Activated T-helper 1 cell treated with anti-CD3 and anti-CD28 coated beads, Interleukin-12 subunit alpha, Interleukin-12 subunit beta, Interleukin-2, Interleukin-4 antibody, amounts not matched to agents 30 ng/mL and 10 ng/mL and 1 ng/mL, durations not matched to agents 14 hours and 24 hours and 36 hours (primary cell): ENCODE measurements at places on chromosomes 16 and 17. TPM values are rescaled to one million over a fixed set of nuclear protein-coding genes. Genes with fewer than 3 reads are reported as not detected.

The ITGAX gene
- total RNA-seq = 63.8 and 65.0 TPM in 2 replicates

DNA sequence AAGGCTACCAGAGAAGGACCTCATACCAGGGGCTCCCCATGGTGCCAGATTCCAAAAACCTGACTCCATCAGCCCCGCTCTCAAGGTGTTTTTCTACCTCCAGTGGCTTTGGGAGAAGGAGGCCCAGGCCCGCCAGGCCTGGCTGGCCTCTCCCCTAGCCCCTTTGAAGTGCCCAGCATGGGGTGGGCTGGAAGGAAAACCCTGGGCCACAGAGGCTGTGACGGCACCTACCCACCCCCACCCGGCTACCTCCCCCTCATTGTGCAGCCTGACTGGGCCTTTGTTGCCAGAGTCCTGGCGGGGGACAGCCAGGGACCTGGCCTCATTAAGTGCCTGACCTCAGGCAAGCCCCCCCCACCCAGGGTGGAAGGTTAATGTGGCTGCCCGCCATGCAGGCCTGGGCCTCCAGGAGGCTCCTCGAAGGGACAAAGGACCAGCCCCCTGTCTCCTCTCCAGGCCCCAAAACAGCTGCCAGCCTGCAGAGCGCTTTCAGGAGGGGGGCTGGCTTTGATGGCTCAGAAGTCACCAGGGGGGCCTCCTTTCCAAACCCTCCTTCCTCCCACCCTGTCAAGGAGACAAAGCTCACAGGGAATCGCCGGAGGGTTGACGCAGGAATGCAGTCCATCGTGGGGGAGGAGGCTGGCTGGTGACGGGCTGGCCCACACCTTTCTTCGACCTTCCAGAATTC, 159.4 kb downstream of the ZNF423 start:
- H3K4me1 ChIP-seq = no peaks in the 10 kb centered on the region
- no peak overlapping the region for H3K27ac ChIP-seq
- H3K4me3 ChIP-seq = no peak overlapping the region
- no peak for DNase-seq
- H3K27me3 ChIP-seq = peaks cover 21% of the 10 kb centered on the region
- no peaks in the 10 kb centered on the region for H3K36me3 ChIP-seq

DNA sequence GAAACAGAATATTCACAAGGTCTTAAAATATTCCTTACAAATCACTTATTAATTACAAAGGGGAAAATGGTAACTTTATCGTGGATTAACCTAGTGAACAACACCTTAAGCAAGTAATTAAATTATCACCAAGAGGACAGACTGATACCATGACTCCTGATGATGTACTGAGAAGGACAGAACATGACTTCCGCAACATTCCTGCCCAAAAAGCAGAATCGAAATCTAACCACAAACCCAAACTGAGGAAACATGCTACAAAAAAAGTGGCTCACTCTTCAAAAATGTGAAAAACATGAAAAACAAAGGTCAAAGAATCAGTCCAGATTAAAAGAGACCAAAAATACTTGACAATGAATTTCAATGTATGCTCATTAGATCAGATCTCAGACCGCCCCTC, 151.5 kb downstream of the AATF start:
- no peaks in the 10 kb centered on the region for H3K4me1 ChIP-seq
- H3K27ac ChIP-seq = no peak overlapping the region
- H3K4me3 ChIP-seq = no peak overlapping the region
- no peaks in the 10 kb centered on the region for H3K27me3 ChIP-seq

DNA sequence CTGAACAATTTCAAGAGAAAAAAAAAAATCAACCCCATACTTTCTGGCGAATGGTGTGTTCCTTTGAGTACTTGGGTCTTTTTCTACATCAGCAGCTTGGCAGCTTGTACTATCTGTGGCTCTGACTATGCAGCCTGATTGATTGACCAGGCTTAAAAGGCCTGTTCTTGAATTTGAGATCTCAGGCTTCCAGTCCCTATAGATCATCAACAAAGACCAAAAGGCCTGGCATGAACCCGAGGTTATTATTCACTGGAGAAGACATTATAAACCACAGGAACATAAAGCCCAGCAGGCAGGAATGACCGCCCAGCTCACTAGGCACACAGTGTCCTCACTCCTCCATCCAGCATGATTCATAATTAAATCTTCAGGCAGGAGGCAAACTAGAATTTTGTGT, 32.1 kb upstream of the CDH3 start:
- H3K36me3 ChIP-seq = no peaks in the 10 kb centered on the region
- no peak for DNase-seq
- H3K27ac ChIP-seq = no peak overlapping the region
- no peaks in the 10 kb centered on the region for H3K4me1 ChIP-seq
- H3K27me3 ChIP-seq = peaks cover 1% of the 10 kb centered on the region

The GNG13 gene
- not detected in 2 replicates for total RNA-seq

- peaks cover 16% of the 10 kb centered on the region for H3K4me1 ChIP-seq
- no peak for DNase-seq
- H3K36me3 ChIP-seq = peaks cover 6% of the 10 kb centered on the region
- H3K27me3 ChIP-seq = no peaks in the 10 kb centered on the region
Measured at GRCh38 chr17:63644846-63645245, 22.6 kb downstream of the MAP3K3 start.

The KRT33A gene
- not detected in 2 replicates for total RNA-seq

- H3K4me3 ChIP-seq = no peak overlapping the region
- DNase-seq = no peak
- no peaks in the 10 kb centered on the region for H3K36me3 ChIP-seq
- H3K4me1 ChIP-seq = no peaks in the 10 kb centered on the region
- H3K27ac ChIP-seq = no peak overlapping the region
Measured at GRCh38 chr16:25707982-25708583, 16.3 kb downstream of the HS3ST4 start.

GRCh38 chr16:364595-365491, 5.5 kb downstream of the MRPL28 start:
- DNase-seq = no peak
- H3K4me1 ChIP-seq = peaks cover 6% of the 10 kb centered on the region
- H3K4me3 ChIP-seq = no peak overlapping the region
- H3K27ac ChIP-seq = no peak overlapping the region
- H3K36me3 ChIP-seq = peaks cover 4% of the 10 kb centered on the region

GRCh38 chr16:20363191-20363590, 10.7 kb upstream of the UMOD start:
- H3K4me3 ChIP-seq = no peak overlapping the region
- H3K27ac ChIP-seq = no peak overlapping the region
- no peaks in the 10 kb centered on the region for H3K4me1 ChIP-seq
- no peaks in the 10 kb centered on the region for H3K27me3 ChIP-seq

- no peak for DNase-seq
- no peak overlapping the region for H3K27ac ChIP-seq
- H3K36me3 ChIP-seq = no peaks in the 10 kb centered on the region
- H3K4me1 ChIP-seq = peaks cover 47% of the 10 kb centered on the region
Measured at GRCh38 chr16:3161235-3162018, 26.6 kb upstream of the OR1F1 start.

The GCGR gene
- not detected in 2 replicates for total RNA-seq

The NACA2 gene
- total RNA-seq = 0.60 TPM in 1 of 2 replicates, not detected in the other

DNA sequence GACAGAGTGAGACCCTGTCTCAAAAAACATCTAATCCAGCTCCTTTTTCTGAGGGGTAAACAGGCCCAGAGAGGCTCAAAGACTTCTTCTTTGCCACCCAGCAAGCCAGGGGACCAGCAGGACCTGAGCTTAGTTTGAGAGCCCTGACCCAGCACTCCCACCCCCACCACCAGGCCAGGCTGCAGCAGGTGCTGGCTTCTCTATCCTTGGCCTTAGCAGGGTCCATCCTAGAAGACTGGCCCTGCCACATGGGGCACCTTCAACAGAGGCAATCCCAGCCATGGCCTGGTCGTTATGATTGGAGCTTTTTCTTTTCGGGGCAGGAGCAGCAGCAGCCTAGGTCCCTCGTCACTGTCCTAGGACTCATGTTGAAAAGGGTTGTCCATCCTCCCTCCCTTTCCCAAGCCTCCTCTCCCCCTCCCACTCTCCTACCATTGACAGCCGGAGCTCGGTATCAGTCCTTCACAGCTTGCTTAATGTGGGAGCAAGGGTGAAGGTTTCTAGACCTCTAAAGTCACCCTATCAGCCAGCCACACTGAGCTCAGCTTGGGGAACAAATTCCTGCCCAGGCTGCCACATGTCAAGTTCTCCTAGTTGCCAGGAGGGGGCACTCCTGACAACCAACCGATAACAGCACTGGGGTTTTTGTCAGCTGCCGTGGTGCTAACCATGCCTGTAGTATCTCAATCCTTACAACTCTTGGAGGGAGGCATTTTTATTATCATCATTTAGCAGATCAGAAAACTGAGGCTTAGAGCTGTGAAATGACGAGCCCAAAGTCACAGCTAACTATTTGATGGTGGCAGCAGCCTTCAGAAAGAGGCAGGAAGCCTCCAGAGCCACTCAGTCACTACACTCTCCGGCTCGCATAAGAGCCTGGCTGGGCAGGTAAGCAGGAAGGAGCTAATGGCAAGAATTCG, 11.2 kb downstream of the MRPL27 start:
- no peaks in the 10 kb centered on the region for H3K27me3 ChIP-seq
- H3K4me1 ChIP-seq = peaks cover 9% of the 10 kb centered on the region
- peak overlapping the region; percentile 86 for H3K27ac ChIP-seq
- H3K36me3 ChIP-seq = peaks cover 11% of the 10 kb centered on the region

DNA sequence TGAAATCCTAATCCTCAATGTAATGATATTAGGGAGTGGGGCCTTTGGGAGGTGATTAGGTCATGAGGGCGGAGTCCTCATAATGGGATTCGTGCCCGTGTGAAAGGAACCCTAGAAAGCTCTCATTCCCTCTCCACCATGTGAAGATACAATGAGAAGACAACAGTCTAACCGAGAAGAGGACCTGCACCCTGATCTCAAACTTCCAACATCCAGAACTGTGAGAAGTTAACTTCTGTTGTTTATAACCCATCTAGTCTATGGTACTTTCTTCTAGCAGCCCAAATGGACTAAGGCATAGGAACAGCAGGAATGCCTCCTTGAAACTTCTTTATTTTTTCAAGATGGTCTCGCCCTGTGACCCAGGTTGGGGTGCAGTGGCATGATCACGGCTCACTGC, 24.7 kb downstream of the WSB1 start:
- peaks cover 34% of the 10 kb centered on the region for H3K36me3 ChIP-seq
- DNase-seq = no peak
- no peak overlapping the region for H3K27ac ChIP-seq
- no peak overlapping the region for H3K4me3 ChIP-seq

- H3K27me3 ChIP-seq = peaks cover 1% of the 10 kb centered on the region
- peaks cover 24% of the 10 kb centered on the region for H3K36me3 ChIP-seq
- DNase-seq = no peak
- H3K27ac ChIP-seq = peak overlapping the region; percentile 94
- H3K4me3 ChIP-seq = peak overlapping the region; percentile 87
- peaks cover 88% of the 10 kb centered on the region for H3K4me1 ChIP-seq
Measured at GRCh38 chr17:2089021-2089422, 34.1 kb downstream of the HIC1 start.

The ACBD4 gene
- total RNA-seq = 11.3 and 12.5 TPM in 2 replicates

The KCNAB3 gene
- 9.9 and 10.8 TPM in 2 replicates for total RNA-seq

The PRCD gene
- total RNA-seq = not detected in 2 replicates

DNA sequence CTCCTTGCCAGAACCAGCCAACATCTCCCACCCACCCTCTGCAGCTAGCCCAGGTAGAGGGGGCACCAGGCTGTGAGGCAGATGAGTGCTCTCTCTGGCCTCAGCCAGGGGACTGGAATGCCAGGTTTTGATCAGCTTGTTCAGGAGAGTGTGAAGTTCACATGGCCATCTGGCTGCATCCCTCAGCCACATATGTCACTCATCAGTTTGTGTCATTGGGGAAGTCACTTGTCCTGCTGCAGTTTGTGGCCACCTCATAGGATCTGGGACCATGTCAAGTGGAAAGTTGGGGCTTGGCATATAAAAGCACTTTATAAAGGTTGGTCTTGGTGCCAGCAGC, 147.6 kb downstream of the SOCS1 start:
- peaks cover 30% of the 10 kb centered on the region for H3K36me3 ChIP-seq
- no peak for DNase-seq
- H3K4me1 ChIP-seq = peaks cover 58% of the 10 kb centered on the region
- H3K4me3 ChIP-seq = no peak overlapping the region
- no peak overlapping the region for H3K27ac ChIP-seq
